ACHN (cell line): ENCODE measurements at places on chromosomes 1 and 21.

DNA sequence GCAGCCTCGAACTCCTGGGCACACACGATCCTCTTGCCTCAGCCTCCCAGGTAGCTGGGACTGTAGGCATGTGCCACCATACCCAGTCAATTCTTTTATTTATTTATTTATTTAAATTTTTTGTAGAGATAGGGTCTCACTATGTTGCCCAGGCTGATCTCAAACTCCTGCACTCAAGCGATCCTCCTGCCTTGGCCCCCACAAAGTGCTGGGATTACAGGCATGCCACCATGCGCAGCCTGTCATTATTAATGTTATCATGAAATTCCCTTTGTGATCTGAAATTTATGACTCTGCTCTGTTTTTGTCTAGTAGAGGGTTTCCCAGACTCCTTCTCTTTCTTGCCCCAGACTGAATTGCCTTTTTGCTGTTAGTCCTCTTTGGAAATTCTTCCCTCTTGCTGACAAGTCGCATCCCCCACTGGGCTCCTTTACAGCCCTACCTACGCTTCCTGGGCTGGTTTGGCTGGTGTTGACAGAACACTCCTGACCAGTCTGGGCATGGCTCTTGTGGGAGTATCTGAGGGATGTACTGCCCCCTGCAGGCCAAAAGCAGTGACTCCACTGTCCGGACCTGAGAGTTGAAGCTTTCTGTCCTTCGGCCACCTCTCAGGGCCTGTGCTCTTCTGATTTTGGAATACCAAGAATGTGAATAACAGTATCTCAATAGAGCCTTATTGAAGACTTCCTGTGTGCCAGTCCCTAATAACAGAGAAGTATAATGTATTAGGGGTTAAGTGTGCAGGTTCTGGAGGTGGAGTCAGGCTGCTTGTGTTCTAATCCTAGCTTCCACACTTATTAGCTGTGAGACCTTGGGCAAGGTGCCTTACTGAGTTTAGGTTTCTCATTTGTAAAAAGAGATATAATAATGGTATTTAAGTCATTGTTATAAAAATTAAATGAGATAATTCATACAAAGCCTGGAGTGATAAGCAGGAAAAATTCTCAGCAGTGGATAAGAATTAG is 28.2 kb downstream of the TCEANC2 start:
- DNase-seq = peak; percentile 70

GRCh38 chr1:214281021-214281719 is at the start of gene SMYD2:
Gene SMYD2 (plus strand): TSS chr1:214281159. CDS start chr1:214281255, 96 bp downstream.
- DNase-seq = peak; percentile 77

- no peak for DNase-seq
Observed at GRCh38 chr1:224535641-224536040, 80.5 kb upstream of the CNIH3 start.

DNA sequence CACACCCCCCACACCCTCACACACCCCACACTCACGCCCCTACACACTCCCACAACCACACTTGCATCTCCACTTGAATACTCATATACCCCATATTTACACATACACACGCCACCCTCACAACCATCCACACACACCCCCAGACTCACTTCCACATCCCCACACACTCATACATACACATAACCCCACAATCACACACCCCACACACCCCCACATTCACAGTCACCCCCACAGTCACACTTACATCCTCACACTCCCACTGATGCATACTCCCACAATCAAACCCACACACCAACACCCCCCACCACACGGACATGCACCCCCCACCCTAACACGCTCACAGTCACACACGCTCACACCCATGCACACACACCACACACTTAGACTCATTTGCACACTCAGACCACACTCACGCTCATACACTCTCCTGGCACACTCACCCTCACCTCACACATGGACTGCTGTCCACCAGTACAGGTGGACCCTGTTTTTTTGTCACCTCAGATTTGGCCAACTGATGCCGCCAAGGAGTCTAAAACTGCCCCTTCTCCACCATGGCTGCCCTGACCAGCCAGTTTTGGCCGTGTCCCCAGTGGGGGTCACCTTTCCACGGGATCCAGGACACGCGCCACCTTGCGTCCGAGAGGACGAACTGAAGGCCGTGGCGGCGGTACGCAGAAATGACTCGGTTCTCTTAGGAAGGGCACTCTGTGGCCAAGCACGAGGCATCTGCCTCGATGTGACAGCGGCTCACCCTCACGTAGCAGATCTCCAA is 45.3 kb upstream of the EDN2 start:
- DNase-seq = no peak

DNA sequence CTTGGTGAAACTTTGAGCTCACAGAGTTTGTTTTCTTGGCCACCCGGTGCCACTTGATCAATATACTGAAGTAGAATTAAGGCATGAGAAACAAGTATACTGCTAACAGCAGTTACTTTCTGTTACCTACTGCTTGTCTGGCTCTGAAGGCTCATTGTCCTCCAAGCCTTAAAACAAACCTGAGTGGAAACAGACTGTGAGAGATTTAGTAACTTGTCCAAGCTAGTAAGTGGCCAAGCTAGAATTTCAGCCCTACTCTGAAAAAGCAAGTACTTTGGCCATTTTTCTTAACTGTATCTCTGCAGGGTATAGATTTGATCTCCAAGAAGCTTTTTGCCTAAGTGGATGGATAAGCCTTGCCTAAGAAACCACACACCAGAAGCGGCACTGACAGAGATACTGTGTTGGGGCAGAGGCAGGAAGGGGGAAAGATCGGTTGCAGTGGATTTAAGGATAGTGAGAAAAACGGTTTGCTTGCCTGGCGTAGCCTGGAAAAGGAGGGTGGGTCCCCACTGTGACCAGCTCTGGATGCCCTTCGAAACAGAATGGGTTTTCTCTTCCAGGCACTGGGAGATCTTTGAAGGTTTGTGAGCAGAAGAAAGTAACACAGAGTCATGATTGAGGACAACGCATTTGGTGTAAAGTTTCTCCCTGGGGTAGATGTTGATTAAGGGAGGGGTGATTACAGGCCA is 2.1 kb upstream of the MACO1 start:
- DNase-seq = no peak

DNA sequence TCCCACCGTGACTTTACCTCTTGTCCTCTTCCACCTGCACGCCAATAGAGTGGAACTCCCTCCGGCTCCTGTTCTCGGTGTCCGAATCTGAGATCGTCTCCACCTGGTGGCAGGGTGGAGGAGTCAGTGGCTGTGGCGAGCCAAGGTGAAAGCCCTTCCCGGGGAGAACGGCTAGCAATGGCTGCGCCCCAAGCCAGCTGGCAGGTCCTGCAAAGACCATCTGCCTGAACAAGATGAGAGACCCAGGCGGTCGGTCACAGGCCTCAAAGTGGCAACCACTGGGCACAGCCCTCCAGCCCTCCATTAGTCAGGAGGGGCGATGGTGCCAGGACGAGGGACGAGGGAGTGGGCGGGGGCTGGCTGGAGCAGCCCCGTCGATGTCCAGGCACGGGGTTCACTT is 25.4 kb upstream of the SMIM12 start:
- DNase-seq = no peak
